ENCODE measurements at places on chromosomes 5 and 9. TPM values are rescaled to one million over a fixed set of nuclear protein-coding genes. Genes with fewer than 3 reads are reported as not detected.

Gene PCDHGB3
- 21.2 TPM for total RNA-seq

- DNase-seq, result peak; percentile 72
These were observed 11.5 kb downstream of the SARDH start for GRCh38 chr9:133726401-133727276.

Gene PKD2L2
- total RNA-seq, result not detected

Gene FOXD4L4
- 0.45 TPM for total RNA-seq

Gene ABO
- total RNA-seq, result 0.27 TPM
